ENCODE measurements at places on chromosomes 5 and 9. TPM values are rescaled to one million over a fixed set of nuclear protein-coding genes. Genes with fewer than 3 reads are reported as not detected.

The MGAT1 gene
- 60.2 TPM for total RNA-seq

The TAS2R1 gene
- total RNA-seq: not detected

The SLC23A1 gene
- total RNA-seq: not detected

The FYB1 gene
- 497 TPM for total RNA-seq

The ENG gene
- total RNA-seq: 2.5 TPM

The SAPCD2 gene
- 0.19 TPM for total RNA-seq

The WNT8A gene
- total RNA-seq: not detected

The ARSI gene
- total RNA-seq: 0.56 TPM

The PRUNE2 gene
- total RNA-seq: not detected

The NME5 gene
- not detected for total RNA-seq

The C9orf40 gene
- 3.0 TPM for total RNA-seq

The ADGRD2 gene
- total RNA-seq: not detected

The TAF11L9 gene
- total RNA-seq: not detected

The ZNF608 gene
- total RNA-seq: not detected

The MARCHF11 gene
- not detected for total RNA-seq

The PDZD2 gene
- total RNA-seq: 1.8 TPM

The SPATA31D4 gene
- not detected for total RNA-seq

The NUTM2F gene
- not detected for total RNA-seq

The SH3RF2 gene
- 0.11 TPM for total RNA-seq

The GABRA6 gene
- not detected for total RNA-seq

The LPAR1 gene
- not detected for total RNA-seq

The PCDHGA2 gene
- not detected for total RNA-seq

The GZMA gene
- total RNA-seq: 3.5 TPM

The TAF1L gene
- not detected for total RNA-seq

The SPATA31D1 gene
- total RNA-seq: not detected

The SV2C gene
- 0.08 TPM for total RNA-seq

The GMCL2 gene
- not detected for total RNA-seq

The PCDHGA3 gene
- not detected for total RNA-seq

The PTGS1 gene
- total RNA-seq: 0.14 TPM

The HSD17B3 gene
- 0.80 TPM for total RNA-seq

The SLC1A3 gene
- total RNA-seq: not detected

The TLX3 gene
- total RNA-seq: not detected

The POU5F2 gene
- 0.73 TPM for total RNA-seq

The PCDHGB6 gene
- total RNA-seq: not detected

The RBM22 gene
- total RNA-seq: 101 TPM

The IRGM gene
- 2.2 TPM for total RNA-seq

The SOHLH1 gene
- not detected for total RNA-seq

The PCDHA6 gene
- total RNA-seq: not detected

The PLPPR1 gene
- not detected for total RNA-seq

The PCDHA4 gene
- total RNA-seq: not detected

The FAM221B gene
- not detected for total RNA-seq

The LCN6 gene
- not detected for total RNA-seq

The PCDHB14 gene
- not detected for total RNA-seq

The F2RL2 gene
- total RNA-seq: not detected

The SDHA gene
- 244 TPM for total RNA-seq

The HAVCR2 gene
- 1.8 TPM for total RNA-seq

The SHOC1 gene
- total RNA-seq: not detected

The ANKRD34B gene
- not detected for total RNA-seq

The TTC1 gene
- 16.3 TPM for total RNA-seq

The MEIKIN gene
- not detected for total RNA-seq

The EPB41L4B gene
- not detected for total RNA-seq

The CCDC192 gene
- total RNA-seq: not detected

The IL13 gene
- total RNA-seq: not detected

The EQTN gene
- total RNA-seq: not detected
